ENCODE measurements at places on chromosomes 12 and 14.

DNA sequence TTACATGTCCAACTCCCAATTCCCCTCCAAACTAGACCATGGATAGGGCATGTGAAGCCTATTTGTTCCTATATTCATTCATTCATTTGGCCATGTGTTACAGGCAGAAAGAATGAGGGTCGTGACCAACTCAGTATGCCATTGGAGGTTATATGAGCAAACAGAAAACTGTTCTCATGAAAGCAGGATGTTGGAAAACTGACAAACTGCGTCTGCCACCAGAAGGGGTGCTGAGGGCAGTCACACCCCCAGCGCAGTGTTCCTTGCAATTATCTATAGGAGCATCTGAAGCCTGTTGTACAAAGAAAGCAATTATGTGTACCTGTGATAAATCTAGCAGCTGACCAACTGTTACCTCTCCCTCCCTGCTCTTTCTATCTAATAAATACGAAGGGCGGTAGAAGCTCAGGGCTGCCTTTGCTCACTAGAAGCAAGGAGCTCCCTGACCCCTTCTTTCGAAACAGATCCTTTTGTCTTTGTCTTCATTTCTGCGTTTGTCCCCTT lies 21.1 kb downstream of the ENTPD5 start:
- DNase-seq, result no peak

GRCh38 chr14:93994919-93995682 lies 2.0 kb upstream of the CCDC197 start:
- DNase-seq, result peak; percentile 68

DNA sequence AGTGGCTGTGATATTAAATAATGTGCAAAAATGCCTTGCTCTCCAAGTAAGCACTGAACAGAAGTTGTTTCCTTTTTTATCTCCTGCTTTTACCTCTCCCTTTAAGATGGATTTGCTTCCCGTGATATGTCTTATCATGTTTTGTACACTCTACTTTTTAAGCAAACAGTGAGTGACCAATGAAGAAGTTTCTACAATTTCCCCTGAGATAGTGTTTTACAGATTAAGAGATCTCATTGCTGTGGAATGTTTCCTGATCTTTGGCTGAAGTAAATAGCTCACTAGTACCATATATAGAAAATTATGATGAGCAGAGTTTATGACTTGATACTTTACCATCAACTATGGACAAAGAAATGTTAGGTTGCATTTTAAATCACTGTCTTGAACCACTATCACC lies 184.8 kb upstream of the PDE3A start:
- no peak for DNase-seq

DNA sequence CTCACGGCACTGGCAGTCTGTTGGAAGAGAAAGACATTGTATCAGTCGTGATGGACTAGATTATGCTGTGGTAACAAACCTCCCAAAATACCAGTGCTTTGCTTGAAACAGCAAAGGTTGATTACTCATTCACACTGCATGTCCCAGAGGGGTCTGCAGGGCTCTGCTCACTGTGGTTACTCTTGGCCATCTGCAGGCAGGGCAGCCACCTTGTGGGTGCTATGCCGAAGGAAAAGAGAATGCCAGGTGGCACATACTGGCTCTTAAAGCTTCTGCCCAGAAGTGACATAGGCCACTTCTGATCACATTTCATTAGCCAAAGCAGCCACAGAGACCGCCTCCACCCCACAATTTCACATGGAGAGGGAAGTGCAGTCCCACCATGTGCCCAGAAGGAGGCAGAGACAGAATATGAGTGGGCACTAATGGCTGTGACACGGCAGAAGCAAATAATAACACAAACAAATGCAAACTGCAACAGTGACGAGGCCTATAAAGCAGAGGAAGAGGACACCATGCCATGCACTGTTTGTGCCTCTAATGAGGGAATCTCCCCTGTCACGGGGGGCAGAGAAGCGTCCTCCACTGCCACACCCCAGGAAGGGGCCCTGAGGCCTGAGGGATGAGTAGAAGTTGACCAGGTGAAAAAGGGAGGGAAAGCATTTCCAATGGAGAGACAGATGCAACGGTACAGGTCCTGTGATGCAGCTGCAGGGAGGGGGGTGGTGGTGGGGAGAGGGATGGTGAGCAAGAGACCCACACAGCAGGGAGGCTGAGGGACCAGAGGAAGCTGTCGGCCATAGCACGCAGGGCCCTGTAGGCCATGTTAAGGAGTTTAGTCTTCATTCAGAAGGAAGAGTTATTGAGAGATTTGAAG lies 51.7 kb upstream of the KICS2 start:
- DNase-seq, result no peak

DNA sequence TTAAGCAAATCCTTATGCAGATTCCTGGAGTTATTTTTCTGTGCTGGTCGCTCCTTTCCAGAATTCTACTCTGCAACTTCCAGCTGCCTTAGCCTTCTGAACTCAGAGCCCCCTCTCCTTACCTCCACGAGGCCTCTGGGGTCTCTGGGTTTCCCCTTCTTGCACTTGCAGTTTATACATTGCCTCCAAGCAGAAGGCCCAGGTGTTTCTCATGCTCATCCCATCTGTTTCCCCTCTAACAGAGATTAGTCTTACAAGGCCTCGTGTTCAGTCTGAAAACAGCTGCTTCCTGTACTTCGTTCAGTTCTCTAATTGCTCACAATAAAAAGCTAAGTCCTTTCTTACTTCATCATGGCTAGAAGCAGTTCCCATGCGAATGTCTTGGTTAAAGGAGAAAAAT lies 134.4 kb upstream of the FGD4 start:
- DNase-seq, result no peak

- no peak for DNase-seq
Observed at GRCh38 chr12:116497051-116497591, 62.1 kb upstream of the MAP1LC3B2 start.

- DNase-seq, result no peak
Observed at GRCh38 chr14:22614240-22614799, 16.2 kb downstream of the ABHD4 start.

GRCh38 chr12:57545809-57546437 lies 1.1 kb downstream of the DCTN2 start:
- peak; percentile 26 for DNase-seq

- DNase-seq, result no peak
Observed at GRCh38 chr12:53172352-53172751, 8.2 kb upstream of the ZNF740 start.

GRCh38 chr12:48279101-48279500 lies 71.6 kb downstream of the ZNF641 start:
- no peak for DNase-seq

GRCh38 chr12:32290411-32290810 lies 108.9 kb upstream of the FGD4 start:
- DNase-seq, result no peak

DNA sequence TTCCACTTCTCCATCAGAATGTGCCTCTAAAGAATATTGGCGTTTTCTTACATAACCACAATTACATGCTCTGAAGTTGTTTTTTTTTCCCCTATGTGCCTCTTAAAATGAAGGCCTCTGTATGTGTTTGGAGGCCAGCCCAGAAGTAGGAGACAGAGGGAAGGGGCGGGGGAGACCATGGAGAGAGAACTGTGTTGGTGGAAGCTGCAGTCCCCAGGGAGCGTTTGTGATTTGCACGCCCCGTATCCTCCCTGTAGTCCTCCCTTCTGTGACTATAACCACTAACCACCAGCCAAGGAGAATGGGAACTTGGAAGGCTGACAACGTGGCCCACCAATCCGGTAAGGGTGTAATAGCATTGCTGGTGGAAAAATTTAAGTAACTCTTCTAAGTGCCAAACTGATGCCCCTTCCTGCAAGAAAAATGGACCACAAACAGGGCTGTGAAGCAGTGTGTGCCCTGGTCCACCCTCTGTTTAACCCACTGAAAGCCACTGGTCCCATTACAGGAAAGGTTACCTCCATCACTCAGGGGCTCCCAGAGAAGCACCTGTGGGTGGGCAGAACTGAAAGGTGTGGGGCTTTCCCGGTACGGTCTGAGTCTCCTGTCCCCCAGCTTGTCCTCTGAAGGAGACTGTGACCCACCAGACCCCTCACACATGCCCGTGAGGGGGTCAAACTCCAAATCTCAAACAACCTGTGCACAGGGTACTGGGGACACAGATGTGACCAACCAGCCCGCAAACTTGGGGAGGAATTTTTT lies 36.8 kb downstream of the CCDC88C start:
- DNase-seq, result no peak

- DNase-seq, result no peak
Observed at GRCh38 chr12:23504043-23504442, 445.4 kb downstream of the SOX5 start.

DNA sequence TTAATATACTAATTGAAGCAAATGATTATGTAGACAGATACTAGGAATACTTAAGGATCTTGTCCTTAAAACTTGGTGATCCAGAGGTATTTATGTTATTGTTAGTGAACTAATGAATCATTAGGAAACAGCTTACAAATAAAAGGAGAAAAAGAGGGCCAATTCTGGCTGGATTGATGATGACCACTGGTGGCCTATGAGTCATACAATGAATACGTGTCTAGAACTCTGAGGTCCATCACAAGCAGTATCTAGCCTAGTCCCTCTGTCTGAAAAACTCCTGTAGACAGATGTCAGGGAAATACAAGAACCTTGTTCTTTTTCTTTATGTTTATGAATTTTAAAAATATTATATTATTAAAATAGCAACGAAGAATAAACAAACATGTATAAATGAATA lies 51.7 kb upstream of the RTL1 start:
- DNase-seq, result no peak

DNA sequence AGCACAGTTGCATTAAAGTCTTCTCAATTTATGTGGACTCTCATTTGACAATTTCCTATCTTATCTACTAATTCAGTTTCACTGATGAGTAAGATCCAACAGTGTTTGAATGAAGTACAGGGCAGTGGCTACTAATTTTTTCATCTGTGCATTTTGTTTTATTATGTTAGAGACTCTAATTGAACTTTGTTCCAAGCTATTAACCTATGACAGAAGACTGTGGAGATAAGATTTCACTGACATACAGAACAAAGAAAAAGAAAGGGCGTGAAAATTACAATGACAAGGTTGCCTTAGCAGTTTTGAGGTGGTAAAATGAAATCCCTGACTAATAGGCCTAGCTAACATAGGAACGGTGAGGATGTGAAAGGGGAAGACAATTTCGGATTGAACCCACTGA lies 153.2 kb upstream of the SOX5 start:
- DNase-seq, result no peak

GRCh38 chr14:70907996-70908934 lies 1.0 kb downstream of the PCNX1 start:
- peak; percentile 65 for DNase-seq

GRCh38 chr12:82672811-82673495 lies 13.8 kb upstream of the TMTC2 start:
- no peak for DNase-seq

GRCh38 chr12:88546226-88546625 lies 34.0 kb downstream of the KITLG start:
- no peak for DNase-seq
